ENCODE measurements at places on chromosomes 5 and 9.

GRCh38 chr9:68731857-68732256, 26.8 kb downstream of the PIP5K1B start:
- no peak for DNase-seq

DNA sequence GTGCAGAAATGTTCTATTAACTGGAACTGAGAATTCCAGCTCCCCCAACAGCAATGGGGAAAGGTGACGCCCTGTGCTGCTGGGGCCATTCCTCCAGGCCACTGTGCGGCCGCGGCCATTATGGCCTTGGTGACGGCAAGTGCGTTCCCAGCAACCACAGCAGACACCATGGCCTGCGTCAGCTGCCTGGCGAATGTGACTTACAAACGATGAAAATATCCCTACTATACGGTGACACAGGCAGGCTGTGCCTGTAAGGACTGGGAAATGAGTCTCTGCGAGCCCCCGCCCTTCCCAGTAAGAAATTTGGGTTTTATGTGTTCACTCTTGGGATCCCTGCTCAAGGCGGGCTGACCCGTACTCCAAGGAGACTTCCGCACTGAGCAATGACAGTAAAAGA, 20.6 kb downstream of the CLPTM1L start:
- DNase-seq: no peak

DNA sequence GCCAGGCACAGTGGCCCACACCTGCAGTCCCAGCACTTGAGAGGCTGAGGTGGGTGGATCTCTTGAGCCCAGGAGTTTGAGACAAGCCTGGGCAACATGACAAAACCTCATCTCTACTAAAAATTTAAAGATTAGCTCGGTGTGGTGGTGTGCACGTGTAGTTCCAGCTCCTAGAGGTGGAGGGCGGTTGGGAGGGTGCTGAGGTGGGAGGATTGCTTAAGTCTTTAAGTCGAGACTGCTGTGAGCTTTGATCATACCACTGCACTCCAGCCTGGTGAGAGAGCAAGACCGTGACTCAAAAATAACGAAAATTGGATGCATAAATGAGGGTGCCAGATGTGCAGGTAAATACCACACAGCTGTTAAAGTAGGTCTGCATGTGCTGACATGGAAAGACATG, 39.3 kb upstream of the TDRD7 start:
- DNase-seq: no peak

GRCh38 chr5:116442095-116442534, 132.5 kb downstream of the SEMA6A start:
- DNase-seq: peak; percentile 49

GRCh38 chr5:159050316-159051143, 49.2 kb downstream of the EBF1 start:
- DNase-seq: peak; percentile 72

GRCh38 chr5:82561797-82562196, 283.6 kb upstream of the RPS23 start:
- no peak for DNase-seq

GRCh38 chr5:78698191-78698791, 49.7 kb upstream of the LHFPL2 start:
- peak; percentile 62 for DNase-seq

DNA sequence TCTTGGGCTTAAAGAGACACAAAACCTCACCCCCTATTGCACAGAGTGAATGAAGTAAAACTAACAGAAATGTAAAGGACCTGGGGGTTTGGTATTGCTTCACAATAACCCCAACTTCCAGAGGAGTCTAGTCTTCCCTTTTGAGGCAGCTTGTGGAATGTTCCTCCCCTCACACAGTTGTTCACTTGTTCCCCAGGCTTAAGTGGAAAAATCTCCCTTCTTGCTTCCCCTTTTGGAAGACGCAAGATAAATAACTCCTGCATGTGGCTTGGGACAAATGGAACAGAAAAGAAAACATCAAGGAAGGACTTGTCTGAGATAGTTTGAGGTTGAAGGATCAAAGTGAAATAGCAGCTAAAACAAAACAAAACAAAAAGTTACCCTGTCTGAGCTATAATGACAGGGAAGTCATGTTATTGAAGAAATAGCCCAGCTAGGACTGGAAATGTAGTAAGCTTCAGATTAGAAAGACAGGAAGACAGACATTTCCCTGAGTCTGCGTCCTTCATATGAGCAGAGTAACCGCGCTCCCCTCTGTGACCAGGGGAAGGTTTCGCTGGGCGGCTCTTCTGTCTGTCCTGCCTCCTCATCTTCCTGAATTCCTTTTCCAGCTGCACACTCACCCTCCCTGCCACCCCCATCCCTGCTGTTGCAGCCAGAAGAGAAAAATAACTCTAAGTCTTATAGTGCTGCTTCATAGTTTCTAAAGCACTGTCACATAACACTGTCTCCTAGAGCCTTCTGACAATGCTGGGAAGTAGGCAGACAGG, 8.8 kb downstream of the SPARC start:
- DNase-seq: peak; percentile 71

GRCh38 chr5:88407341-88407740, 138.7 kb upstream of the TMEM161B start:
- no peak for DNase-seq

- peak; percentile 13 for DNase-seq
Measured at GRCh38 chr5:52007230-52007858, 624.1 kb downstream of the ISL1 start.

- no peak for DNase-seq
Measured at GRCh38 chr5:43891112-43891511, 288.1 kb downstream of the NNT start.

GRCh38 chr5:80382488-80382887, 25.4 kb upstream of the ZFYVE16 start:
- no peak for DNase-seq

- no peak for DNase-seq
Measured at GRCh38 chr5:57839025-57839424, 356.4 kb upstream of the ACTBL2 start.

- peak; percentile 73 for DNase-seq
Measured at GRCh38 chr9:100426530-100427365, at the start of gene MSANTD3. MSANTD3 (plus strand) TSS chr9:100427143; CDS start chr9:100441939, 14,796 bp downstream.

DNA sequence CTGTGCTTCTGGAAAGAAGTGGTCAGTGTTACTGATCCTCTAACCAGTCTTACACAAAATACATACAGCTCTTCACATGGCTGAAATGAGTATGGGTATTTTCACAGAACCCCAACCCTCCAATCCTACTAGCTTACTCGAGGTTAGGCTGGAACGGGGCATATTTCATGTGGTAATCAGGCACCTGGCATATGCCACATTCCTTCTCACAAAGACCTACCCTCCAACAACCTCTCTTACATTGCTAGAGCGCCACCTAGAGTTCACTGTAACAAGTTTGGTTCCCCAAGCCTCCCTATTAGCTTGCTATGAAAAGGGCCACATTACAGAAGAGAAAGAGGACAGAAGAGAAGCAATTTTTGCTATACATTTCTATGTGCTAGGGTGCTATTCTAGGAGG, 597.3 kb downstream of the PRELID2 start:
- peak; percentile 16 for DNase-seq

DNA sequence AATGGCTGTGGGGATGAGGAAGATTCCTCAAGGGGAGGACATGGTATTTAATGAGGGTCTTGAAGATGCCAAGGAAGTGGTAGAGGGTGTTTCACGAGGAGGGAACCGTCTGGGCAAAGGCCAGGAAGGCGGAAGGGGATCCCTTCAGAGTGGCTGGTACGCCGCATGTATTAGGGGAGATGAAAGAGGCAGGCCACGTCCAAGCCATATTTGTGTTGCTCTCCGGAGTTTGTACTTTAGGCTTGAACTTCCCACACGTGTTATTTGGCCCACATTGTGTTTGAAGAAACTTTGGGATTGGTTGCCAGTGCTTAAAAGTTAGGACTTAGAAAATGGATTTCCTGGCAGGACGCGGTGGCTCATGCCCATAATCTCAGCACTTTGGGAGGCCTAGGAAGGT, 1.2 kb downstream of the FXN start:
- DNase-seq: no peak

- DNase-seq: peak; percentile 74
Measured at GRCh38 chr9:74953235-74953751, 581 bp upstream of the C9orf40 start.

GRCh38 chr5:73793911-73794310, 167.9 kb downstream of the ARHGEF28 start:
- peak; percentile 33 for DNase-seq

- DNase-seq: no peak
Measured at GRCh38 chr9:113931777-113932176, 55.7 kb downstream of the ZNF618 start.

GRCh38 chr5:91306497-91306896, 76.6 kb downstream of the ARRDC3 start:
- DNase-seq: no peak

DNA sequence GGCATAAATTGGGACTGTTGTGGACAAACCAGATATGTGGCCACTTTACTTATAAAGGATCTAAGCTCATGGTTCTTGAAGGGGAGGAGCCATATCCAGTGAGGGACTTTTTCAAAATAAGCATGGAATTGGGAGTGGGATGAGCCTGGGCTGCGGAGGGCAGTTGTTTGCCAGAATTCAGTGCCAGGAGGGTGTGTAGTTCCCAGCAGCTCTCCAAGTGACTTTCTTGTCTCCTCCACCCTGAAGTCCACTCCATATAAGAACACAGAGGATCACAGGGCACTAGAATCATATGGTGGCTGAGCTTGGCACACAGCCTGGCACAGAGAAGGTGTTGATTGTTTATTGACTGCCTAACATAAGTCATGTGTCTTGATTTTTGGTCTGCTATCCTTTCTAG, 121.1 kb downstream of the CAVIN4 start:
- DNase-seq: no peak

- no peak for DNase-seq
Measured at GRCh38 chr5:133275631-133276030, 223.8 kb downstream of the HSPA4 start.

- peak; percentile 99 for DNase-seq
Measured at GRCh38 chr9:109771087-109771486, 8.9 kb upstream of the PALM2AKAP2 start.

DNA sequence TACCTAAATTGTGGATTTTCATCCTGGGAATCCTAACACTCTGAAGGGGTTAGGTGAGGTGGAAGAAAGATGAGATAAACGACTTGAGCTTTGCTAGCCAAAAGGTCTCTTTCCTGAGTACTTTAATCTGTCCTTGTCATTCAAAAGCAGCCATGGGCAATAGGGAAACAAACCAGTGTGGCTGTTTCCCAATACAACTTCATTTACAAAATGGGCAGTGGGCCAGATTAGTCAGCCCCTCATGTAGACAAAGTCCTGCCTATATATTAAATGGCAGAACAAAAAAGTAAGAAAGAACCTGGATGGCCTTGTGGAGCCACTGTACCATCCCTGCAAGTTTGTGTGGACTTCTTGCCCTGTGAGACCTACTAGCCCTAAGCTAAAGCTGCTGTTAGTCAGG, 51.0 kb upstream of the NFIL3 start:
- DNase-seq: no peak

DNA sequence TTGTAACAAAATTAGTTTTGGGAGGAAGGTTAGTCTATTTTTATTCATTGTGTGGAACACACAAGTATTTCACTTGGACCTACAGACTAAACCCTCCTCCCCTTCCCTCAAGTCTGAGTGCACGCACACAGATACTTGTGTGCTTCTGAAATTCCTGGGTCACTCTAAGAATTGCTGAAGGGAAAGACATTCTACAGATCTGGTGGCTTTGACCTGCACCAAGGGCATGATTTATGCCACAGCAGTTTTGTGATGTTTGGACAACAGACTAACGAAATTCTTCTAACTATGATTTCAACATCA, 150.5 kb downstream of the ARL15 start:
- DNase-seq: peak; percentile 35

GRCh38 chr9:17750269-17750668, 171.4 kb downstream of the SH3GL2 start:
- DNase-seq: no peak

- DNase-seq: no peak
Measured at GRCh38 chr5:109829331-109829730, 139.6 kb downstream of the MAN2A1 start.

- no peak for DNase-seq
Measured at GRCh38 chr9:118028225-118028624, 324.0 kb downstream of the TLR4 start.

Measured in fibroblast of skin of abdomen (primary cell).